ENCODE measurements at places on chromosomes 12 and 14.
A peak's percentile ranks its signal among the peaks of the same experiment; 100 is the strongest.

DNA sequence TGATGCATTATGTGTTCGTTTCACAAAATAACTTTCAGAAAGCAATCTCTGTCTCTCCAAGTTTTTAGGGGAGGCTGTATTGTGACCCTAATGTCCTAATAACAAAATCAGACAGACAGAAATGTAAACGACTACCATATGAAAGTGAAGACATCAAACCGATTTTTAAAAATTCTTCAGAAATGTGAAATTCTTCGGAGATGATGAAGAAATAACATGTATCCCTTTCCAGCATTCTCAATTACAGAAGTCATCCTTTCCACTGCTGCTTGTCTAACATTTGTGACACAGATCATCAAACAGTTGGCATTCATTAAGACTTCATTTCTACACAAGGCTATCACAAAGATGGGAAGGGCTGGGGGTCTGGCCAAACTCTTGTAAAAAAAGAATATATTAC is 41.0 kb downstream of the DMAC2L start:
- DNase-seq: no peak

GRCh38 chr14:91861091-91861490 is 6.2 kb downstream of the TC2N start:
- no peak for DNase-seq

GRCh38 chr12:7750350-7750749 is 3.2 kb upstream of the CLEC4C start:
- no peak for DNase-seq

DNA sequence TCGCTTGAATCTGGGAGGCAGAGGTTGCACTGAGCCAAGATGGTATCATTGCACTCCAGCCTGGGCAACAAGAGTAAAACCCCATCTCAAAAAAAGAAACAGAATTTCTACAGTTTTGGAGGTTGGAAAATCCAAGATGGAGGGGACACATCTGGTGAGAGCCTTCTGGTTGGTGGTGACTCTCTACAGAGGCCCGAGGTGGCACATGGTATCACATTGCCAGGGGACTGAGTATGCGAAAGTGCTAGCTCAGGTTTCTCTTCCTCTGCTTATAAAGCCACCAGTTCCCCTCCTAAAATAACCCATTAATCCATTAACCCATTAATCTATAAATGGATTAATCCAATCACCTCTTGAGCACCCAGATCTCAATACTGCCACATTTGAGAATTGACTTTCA is 70.8 kb upstream of the DACT1 start:
- DNase-seq: no peak

- DNase-seq: no peak
Observed at GRCh38 chr14:89920056-89920455, 34.5 kb downstream of the EFCAB11 start.

DNA sequence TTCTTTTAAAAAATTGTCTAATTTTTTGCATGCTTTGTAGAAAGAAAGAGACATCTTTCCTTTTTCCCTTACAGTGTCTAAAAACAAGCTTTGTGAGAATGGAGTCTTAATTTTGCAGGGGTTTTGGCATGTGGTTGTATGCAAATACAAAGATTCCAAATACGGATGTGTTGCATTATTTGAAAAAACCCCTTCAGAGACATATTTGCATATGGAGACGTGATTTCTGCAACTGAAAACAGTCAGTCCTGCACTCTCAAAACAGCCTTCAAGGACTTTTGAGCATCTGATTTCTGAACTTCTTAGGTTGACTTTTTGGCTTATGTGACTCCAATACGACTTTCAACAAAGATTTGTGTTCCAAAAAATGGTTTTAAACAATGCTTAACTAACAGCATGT is 7.8 kb downstream of the IRAK3 start:
- DNase-seq: no peak

GRCh38 chr12:40376533-40377267 is 151.9 kb downstream of the LRRK2 start:
- DNase-seq: no peak

- peak; percentile 65 for DNase-seq
Observed at GRCh38 chr14:92160619-92161018, 38.9 kb downstream of the CPSF2 start.

- peak; percentile 65 for DNase-seq
Observed at GRCh38 chr14:71321574-71322315, 414.5 kb downstream of the PCNX1 start.

DNA sequence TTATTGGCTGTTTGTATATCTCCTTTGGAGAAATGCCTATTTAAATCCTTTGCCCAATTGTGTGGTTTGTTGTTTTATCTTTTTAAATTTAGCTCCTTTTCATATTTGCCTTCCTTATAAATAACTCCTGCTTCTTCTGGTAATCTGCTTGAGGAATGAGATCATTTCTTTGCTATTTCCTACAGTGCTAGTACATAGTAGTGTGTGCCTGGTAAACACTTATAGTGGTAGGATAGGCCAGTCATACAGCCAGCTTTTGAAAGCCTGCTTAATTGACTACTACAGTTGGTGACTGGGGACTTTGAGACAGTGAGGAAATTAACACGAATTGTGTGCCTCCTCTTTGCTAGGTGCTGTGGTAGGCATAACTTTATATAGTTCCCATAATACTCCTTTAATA is 68.7 kb downstream of the BORCS5 start:
- peak; percentile 49 for DNase-seq

GRCh38 chr12:47686645-47687240 is 19.1 kb downstream of the RPAP3 start:
- DNase-seq: peak; percentile 9

- no peak for DNase-seq
Observed at GRCh38 chr12:57490126-57490525, 2.3 kb downstream of the MARS1 start.

- DNase-seq: no peak
Observed at GRCh38 chr12:110109037-110109836, 14.9 kb upstream of the IFT81 start.

DNA sequence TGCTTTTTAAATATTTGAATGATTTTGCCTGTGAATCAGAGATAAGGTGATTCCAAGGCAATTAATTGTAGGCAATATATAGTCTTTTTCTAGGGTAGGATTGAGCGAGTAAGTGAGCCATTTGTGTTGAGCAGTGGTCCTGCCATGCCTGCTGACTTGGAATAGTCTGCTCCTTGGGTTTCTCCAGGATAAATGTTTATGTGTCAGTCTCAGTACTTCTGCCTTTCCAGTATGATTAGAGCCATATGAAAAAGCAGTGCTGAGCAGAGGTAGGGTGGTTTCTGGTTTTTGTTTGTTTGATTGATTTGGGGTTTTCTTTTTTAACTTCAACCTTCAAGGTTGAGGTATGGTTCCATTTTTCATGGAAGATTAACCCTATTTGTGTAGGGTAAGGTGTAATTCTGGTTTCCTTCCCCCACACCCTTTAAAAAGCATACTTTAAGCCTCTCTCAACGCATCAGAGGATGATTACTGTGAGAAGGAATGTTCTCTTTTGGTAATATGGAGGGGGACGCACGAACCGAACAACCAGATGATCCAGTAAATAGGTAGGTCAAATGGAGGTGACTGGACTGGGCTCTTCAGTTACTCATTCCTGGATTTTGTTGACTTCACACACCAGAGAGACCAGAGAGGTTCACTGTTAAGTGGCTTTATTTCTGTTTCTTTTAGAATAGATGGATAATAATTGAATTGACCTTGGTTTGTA is 22.7 kb downstream of the FRMD6 start:
- peak; percentile 64 for DNase-seq

DNA sequence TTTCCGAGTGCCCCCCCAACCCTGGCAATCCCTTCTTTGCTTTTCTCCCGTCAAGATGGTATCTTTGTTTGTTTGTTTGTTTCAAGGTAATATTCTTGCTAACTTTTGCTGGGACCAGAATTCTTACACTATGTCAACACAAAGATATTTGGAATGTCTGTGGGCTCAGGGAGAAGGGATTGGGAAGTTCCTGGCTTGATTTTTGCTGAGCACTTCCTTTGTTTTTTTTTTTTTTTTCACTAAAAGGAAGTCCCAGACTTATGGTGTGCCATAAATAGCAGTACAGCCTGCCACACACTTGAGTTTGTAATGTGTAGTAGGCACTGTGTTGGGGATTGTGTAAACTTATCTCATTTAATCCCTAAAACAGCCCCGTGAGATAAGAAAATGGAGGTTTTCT is 11.2 kb upstream of the RNU6-7 start:
- peak; percentile 45 for DNase-seq

- no peak for DNase-seq
Observed at GRCh38 chr14:87632796-87633195, 360.2 kb downstream of the GALC start.

DNA sequence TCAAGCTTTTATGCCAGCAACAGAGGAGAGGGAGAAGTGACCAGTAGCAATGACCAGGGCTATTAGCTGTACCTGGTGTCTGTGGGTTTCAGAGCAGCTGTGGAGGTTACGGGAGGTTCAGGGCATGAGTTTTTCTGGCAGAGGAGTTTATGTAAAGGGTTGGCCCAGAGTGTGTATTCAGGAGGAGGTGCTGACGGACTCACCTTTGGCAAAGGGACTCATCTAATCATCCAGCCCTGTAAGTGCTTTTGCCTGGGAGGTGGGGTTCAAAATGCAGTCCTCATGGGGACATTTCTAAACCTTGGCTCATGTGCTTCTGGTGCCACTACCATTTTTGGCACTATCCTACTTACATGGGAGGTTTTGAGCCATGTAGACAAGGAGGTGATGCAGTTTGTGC is 95.3 kb downstream of the DAD1 start:
- DNase-seq: no peak

GRCh38 chr12:120332041-120332440 is 4.5 kb upstream of the PLA2G1B start:
- no peak for DNase-seq

DNA sequence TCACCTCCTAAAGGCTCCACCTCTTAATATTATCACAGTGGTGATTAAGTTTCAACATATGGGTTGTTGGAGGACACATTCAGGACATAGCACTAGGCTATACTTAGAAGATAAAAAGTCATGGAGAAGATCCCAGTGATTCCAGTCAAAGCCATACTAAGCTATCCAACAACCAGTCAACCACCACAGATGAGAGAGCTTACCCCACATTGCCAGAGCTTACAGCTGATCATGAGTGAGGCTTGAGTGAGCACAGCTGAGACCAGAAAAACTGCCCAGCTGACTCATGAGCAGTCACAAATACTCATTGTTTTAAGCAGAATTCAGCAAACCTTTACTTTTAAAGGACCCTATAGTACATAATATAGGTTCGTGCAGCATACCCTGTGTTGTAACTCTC is 85.1 kb downstream of the DRAM1 start:
- DNase-seq: no peak

DNA sequence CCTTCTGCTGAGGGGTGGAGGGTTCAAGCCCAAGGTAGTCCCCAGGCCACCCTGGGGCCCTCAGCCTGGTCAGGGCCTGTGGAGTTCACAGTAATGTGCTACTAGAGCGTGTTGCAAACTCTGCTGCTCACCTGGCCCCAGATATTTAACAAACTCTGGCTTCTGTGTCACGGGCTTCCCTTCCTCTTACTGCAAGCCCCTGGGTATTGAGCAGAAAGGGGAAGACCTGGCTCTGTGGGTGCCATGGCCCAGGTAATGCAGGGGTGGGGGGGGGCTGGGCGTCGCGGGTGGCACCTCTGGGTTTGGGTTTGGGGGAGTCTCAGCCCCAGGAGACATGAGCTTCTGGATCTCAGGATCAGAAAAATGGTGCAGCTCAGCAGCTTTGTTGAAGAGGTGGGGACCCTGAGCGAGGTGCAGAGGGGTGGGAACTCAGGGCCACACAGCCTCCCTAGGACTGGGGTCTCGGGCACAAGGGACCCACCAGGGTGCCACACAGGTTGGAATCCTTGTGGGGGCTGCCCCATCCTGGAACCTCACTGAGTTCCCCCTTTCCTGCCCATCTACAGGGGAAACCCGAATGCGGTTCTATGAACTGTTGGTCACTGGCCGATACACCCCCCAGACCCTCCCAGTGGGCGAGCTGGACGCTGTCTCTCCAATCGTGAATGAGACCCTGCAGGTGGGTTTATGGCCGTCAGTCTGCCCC is 4.0 kb downstream of the SETD1B start:
- no peak for DNase-seq

DNA sequence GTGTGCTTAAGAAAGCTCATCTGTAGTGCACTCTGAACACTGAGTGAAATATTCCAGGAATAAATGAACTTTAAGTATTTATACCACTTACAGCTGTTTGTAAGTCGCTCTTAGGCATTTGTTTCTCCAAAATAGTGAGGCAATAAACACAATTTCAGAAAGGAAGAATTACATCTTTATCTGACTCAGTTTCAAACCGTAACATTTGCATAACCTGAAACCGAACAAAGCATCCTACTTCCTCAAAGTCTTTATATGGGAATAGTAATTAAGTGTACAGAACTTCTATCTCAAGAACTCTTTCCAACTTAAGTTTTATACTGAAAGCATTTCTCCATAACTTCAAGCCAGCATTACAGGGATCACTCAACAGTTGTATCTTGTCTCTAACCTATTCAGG is 58.4 kb downstream of the SOX5 start:
- DNase-seq: no peak

DNA sequence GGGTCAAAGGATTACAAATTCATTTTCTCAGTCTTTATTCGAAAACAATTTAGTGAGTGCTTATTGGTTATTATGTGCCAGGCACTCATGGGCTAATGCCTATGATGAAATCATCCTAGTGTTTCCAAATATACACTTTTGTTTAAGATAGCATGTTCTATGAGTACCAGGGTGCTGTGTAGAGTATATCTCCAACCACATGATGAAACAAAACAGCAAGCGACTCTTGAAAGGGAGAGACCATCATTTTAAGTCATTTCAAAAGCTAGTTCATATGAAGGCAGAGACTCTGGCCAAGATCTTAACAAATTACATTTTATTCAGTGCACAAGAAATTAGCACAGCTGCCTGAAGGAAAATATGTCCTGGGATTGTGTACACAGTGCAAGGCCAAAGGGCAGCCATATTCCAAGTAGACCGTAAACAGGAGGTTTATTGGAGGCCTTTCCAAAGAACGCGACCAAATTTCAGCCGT is 204.2 kb downstream of the EFCAB11 start:
- no peak for DNase-seq

DNA sequence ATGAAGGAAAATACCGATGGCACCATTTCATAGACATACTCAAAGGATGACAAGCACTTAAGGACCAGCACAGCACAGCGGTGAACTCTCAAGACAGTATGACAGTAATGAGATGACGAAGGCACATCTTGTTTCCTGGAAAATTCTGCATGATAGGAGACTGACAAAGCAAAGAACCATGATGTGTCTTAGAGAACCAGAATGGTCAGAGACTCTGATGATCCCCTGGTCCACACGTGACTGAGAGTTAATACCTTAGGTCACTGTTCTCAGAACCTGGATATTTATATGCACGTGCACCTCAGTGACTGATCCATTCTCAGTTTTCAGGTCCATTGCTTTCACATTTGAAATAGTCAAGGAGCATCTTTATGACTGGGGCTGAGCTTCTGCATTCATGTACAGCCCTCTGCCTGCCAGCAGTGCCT is 35.3 kb downstream of the PROX2 start:
- DNase-seq: no peak

DNA sequence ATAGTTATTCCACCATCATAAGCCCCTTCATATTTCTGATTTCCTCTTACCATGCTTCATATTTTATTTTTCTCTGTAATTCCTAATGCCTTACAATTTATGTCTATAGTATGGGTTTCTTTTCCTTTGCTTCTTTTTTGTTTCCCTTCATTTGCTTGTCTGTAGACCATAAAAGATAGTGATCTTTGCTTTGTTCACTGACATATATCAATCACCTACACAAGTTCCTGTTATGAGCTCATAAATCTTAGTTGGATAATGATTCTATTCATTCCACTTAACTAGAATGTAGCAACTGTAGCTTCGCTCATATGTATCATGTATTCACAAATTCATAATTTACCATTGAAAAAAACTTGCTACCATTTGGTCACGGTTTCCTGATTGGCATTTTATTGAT is 388.8 kb upstream of the ATXN7L3B start:
- DNase-seq: no peak

GRCh38 chr12:40525054-40525453 is 167.2 kb upstream of the CNTN1 start:
- DNase-seq: no peak

All from NCI-H226 (cell line).